ENCODE measurements at places on chromosomes 7 and 10.

- DNase-seq: no peak
Observed at GRCh38 chr7:104794154-104794553, 219.9 kb upstream of the KMT2E start.

- DNase-seq: no peak
Observed at GRCh38 chr10:12491491-12491890, 142.1 kb downstream of the CAMK1D start.

DNA sequence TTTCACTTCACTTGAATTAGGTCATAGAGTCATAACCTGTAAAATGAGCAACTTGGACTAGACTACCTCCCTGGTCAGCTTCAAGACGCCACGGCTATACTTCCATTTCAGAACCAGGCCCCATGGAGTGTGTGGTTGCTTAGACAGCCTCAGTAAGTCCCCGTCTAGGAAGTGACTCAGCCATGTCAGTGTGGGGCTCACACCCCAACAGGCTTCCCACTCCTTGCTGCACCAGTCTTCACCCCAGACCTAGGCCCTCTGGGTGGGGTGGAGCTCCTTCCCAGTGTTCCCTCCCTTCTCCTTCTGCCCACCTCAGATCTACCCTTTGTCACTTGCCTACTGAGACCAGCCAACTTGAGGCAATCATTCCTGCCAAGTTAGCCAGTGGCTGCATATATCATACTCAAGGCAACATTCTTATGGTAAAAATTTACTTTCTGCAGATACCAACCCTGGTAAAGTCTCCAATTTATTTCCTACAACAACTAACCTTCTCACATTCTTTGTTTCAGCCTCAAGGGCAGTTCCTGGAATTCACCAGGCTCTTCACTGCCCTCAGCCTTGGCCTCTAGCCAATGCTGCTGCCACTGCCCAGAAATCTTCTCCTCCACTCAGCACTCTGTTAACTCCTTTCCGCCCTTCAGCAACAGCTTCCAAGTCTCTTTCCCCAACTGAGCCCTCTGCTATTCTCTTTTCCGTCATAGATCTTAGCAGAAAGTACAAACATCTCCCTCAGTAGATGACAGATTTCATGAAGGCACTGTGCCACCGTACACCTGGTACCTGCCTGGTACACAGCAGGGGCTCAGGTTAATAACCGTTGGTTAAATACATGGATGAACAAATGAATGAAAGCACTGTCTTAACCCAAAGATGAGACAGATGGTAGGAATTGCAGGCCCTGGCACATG, 31.3 kb upstream of the ZNRF2 start:
- DNase-seq: peak; percentile 4

GRCh38 chr7:94823947-94824346, 83.4 kb upstream of the PPP1R9A start:
- DNase-seq: no peak

DNA sequence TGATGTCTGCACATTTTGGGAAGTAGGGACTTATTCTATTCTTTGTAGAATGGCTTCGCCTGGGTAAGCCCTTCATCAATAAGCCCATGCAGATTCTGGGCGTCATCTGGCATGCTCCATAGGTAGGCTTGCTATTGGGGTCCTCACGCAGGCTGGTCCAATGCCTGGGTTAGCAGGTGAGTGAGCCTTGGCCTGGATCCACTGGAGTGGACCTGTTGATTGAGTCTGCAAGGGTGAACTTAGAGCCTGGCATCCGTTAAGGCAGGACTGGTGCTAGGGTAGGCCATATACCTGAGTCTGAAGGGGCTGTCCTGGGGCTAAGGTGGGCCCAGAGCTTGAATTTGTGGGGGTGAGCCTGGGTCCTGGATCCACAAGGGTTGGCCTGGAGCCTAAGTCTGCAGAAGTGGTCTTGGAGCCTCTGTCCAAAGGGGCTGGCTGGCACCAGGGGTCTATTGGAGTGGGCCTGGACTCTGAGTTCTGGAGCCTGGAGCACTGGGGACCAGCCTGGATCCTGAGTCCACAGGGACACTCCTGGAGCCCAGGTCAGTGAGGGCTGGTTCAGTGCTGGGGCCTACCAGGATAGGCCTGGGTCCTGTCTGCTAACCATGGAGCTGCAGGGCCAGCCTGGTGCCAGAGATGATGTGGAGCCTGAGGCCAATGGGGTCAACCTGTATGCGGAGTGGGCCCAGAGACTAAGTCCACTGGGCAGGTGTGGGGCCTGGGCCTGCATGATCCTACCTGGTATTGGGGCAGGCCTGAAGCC, 297.7 kb downstream of the PTPRN2 start:
- no peak for DNase-seq

GRCh38 chr10:114498413-114499111, 94.3 kb upstream of the AFAP1L2 start:
- DNase-seq: no peak

DNA sequence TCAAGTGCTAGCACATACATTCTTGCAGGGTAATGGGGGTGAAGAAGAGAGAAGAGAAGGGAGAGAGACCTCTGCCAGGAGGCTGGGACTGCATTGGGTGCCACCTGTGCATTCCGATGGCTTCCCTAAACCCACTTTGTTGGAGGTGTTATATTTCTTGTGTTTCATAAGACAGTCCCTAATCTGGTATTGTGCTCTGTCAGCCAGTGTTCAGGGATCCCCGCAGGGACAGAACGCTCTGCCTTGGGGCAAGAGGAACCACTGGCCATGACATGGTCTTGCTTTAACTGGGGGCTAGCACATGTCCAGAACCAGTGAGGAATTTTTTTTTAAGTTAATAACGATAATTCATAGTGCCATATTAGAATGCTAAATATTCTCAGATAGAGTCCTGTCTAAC, 365.2 kb upstream of the GALNT17 start:
- DNase-seq: no peak

- DNase-seq: no peak
Observed at GRCh38 chr7:107697321-107698049, 36.9 kb downstream of the SLC26A4 start.

DNA sequence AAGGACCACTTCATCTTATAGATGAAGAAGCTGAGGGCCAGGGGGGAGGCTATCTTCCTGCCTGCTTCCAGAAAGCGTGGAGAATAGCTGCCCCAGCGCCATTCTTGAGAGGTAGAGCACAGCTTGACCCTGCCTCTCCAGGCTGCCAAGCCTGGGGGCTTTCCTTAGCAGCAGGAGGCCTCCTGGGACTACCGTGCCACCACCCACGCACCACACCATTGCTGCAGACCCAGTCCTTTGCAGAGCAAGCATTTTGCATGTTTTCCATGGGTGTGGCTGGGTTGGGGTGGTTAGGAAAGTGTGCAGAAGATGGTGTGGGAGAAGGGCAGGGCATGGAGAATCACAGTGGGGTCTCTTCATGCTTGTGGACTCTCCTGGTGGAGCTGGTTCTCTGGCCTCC, 64.9 kb downstream of the TBXAS1 start:
- DNase-seq: no peak

DNA sequence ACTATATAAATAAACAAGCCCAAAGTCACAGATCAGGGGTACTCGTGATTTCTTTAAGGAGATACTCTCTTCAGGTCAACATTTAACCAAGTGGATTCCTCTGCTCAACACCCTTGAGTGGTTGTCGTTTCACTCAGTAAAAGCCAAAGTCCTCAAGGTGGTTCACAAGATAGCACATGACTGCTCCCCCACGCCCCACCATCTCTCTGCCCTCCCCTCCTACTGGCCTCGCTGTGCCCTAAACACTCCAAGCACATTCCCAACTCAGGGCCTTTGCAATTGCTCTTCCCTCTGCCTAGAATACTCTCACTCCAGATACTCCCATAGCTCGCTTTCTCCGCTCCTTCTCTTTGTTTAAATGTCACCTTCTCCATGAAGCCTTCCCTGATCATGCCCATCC, 72.1 kb upstream of the FHIP2A start:
- no peak for DNase-seq

DNA sequence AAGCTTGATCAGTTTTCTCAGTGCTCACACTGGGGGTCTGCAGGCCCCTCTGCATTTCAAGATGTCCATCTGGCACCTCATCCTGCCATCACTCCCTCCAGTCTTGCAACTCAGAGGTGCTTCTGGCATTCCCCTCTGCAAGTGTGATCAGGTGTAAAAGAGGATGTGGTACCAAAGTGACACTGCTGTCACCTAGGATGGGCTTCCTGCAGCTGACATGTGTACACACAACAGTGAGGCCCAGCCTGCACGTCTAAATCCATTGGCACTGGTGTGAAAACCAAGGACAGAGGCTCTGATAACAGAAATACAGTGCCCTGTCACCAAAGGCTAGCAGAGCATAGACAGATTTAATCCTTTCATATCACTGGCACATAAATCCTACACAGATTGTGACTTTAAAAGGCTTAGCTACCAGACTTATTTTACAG, 162.5 kb upstream of the CELF2 start:
- DNase-seq: no peak

GRCh38 chr10:91616137-91616536, 16.7 kb downstream of the PPP1R3C start:
- DNase-seq: no peak

DNA sequence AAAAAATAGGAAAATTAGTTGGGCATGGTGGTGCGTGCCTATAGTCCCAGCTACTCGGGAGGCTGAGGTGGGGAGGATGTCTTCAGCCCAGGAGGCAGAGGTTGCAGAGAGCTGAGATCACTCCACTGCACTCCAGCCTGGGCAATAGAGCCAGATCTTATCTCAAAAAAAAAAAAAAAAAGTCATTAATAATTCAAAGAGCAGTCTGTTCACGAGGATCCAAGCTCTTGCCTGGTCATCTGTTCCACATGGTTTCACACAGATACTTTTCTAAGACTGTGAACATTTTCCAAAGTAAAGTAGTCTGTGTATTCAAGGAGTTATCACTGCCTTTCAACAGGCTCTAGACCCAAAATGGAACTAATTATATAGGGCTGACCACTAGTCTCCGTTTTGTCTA, 86.9 kb downstream of the ZNF277 start:
- no peak for DNase-seq

DNA sequence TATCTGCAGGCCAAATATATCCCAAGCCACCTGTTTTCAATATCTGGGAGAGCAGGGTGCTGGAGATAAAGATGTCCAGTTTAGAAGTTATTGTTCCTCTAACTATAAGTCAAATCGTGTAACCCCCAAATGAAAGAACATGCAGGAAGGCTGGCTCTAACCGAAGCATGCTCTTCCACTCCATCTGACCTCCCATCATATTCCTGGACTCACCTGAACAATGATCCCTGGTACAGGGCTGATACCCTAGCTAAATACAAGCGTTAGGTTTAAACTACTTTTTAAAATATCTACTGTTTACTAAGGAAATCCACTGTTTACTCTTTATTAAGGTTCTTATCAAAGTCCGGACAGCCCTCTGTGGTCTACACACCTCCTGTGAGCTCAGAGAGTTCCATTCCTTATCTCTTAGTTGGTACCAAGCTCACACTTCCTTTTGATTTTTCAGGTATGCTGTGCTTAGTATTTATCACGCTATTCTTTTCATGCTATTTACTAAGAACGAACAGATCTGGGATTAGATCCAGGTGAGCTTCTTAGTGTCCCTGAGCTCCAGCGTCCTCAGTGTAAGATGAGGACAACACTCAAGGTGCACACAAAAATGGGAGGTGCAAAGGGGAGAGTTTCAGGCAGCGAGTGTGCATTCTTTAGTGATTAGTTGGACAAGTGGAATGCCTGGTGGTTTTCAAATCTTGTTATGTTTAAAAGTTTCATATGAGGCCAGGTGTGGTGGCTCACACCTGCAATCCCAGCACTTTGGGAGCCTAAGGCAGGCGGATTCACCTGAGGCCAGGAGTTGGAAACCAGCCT, 23.6 kb upstream of the COBL start:
- DNase-seq: no peak

GRCh38 chr10:17861760-17862159, 52.6 kb downstream of the MRC1 start:
- no peak for DNase-seq

GRCh38 chr7:42624471-42624870, 287.4 kb downstream of the C7orf25 start:
- no peak for DNase-seq

DNA sequence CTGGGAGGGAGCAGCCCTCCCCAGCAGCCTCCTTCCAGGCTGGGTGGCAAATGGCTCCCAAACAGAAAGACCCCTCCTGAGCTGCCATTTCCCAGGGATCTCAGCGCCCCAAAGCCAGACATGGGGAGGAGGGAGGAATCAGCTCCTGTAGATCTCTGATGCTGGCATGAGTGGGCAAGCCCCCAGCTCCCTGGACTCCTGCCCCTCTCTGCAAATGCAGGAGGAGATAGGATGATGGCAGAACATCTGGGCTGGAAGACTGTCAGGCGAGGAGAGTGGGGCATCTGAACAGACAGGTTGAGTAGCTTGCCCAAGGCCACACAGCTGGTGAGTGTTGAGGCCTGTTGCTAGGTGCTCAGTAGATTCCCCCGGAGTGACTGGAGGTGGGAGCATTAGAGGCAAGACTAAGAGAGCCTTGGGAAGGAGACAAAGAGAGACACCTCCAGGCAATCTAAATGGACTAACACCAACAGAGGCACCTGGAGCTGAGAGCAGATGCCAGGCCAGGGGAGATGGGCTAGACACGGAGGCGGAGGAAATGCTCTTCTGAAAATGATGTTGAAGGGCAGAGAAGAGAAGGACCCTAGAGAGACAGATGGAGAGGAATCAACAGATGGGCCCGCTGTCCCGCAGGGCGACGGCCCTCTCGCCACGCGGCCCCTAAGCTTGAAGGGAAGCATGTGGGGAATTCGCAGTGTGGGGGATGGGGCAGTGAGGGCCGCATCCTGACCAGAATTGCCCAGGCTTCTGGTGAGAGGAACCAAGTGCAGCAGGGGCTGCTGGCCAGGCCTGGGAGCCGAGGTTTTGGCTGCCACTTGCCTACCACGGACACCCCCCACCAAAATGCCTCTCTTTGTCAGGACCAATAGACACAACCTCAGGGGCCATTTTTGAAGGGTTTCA, 84.8 kb upstream of the LRRC4 start:
- DNase-seq: no peak
